ENCODE measurements at places on chromosomes 13 and 19.
A peak's percentile ranks its signal among the peaks of the same experiment; 100 is the strongest.

DNA sequence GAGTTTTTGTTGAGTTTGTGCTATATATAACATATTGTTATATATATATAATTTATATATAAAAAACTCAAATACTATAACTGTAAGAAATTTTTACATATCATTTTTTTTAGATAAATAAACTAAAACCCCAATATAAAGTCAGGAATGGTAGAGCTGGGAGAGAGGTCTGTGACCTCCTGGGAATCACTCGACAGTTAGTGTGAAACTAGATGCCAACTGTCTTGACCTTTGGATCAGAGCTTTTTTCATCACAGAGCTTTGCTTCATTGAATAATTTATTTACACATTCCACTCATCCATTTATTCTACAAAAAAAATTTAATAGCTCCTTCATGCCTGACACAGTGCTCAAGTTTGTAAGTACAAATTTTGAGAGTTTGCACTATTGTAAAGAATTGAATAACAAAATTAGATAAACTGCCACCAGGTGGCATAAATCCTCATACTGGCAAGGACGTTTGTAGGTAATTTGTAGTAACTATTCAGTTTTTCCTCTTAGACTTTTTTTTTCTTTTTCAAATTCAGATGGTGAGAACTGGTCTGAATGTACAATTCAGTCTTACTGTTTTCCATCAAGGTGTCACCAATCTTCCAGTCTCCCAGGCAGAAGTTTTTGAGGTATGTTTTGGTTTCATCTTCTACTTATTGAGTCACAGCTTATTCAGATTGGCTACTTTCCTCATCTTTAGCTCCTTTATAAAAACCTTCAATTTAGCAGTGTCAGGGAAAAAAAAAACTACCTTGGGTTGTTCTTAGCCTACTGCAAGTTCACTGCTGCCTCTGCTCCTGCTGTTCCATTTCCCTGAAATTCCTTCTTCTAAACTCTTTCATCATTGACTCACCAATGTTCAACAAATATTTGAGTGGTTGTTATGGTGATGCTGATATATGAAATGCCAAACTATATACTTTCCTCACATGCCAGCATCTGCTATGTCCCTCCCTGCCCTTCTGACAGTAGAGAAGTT lies 28.7 kb downstream of the LACC1 start:
- peak; percentile 15 for DNase-seq

DNA sequence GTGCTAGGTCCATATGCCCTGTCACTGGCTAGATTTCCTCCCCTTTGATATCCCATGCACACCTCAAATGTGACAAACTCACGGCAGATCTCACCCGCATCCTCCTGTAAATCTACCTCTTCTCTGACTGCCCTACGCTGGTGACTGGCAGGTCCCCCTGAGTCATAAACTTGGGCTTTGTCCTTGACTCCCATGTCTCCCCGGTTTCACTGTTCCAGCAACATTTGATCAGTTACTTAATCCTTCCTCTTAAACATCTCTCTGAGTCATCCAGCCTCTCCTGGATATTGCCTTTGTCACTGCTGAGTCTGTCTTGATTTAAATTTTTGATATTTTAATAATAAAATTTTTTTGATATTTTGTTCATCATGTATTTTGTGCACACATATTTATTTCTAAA lies 26.5 kb downstream of the FAM216B start:
- DNase-seq, result no peak

DNA sequence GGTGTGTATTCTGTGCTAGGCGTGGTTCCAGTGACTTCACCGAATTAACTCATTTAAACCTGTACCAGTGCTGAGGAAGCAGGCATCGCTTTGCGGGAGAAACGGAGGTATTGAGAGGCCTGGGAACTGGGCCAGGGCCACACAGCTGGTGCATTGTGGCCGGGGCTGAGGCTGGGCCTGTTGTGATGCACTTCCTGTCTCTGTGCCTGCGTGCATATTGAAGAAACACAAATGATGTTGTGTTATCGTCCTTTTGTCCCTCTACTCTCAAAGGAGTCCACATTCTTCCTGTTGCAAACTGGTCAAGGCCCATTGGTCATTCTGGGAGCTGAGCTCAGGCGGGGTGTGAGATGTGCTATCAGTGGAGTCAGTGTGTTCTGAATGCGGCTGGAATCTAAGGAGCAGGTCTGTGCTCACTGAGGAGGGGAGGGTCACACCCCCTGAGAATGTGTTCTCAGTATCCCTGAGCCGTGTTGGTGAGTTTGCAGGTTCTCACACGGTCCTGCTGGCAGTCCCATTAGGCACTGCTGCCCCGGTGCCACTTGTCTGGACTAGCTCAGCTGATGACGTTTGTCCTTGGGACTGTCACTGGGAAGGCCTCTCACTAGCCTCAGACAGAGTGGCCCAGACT lies 62.1 kb downstream of the ARHGEF7 start:
- DNase-seq, result no peak

DNA sequence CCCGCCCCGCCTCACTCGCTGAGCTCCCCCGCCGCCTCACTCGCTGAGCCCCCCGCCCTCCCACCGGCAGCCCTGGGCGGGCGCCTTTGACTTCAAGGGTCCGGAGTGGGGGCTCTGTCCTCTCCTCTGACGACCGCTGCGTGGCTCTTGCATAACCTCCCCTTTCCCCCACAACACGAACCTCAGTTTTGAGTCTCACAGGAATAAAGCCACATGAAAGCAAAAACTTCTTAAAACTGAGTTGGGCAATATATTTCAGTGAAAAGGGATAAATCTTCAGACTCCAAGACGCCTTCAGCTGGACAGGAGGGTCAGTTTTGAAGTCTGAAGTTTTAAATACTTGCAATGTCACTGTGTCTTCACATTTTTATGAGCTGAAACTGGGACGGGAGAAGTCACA lies 70.6 kb upstream of the C13orf46 start:
- DNase-seq, result no peak

DNA sequence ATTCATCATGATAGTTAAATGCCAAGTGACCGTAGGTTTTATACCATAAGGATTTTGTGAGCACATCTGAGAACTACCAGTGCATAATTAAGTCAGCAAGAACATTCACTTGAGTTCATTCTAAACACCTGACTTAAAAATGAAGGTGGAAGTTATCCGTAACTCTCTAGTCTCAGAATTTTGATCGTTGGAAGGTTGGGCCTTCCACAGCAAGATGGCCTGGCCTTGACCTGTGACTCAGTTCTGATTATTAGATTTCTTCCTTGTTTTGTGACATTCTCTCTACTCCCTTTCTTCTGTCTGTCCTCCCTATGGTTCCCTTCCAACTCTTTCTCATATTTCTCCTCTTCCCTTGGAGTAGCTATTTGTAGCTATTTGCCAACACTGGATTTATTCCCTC lies 20.0 kb upstream of the WDFY2 start:
- no peak for DNase-seq

DNA sequence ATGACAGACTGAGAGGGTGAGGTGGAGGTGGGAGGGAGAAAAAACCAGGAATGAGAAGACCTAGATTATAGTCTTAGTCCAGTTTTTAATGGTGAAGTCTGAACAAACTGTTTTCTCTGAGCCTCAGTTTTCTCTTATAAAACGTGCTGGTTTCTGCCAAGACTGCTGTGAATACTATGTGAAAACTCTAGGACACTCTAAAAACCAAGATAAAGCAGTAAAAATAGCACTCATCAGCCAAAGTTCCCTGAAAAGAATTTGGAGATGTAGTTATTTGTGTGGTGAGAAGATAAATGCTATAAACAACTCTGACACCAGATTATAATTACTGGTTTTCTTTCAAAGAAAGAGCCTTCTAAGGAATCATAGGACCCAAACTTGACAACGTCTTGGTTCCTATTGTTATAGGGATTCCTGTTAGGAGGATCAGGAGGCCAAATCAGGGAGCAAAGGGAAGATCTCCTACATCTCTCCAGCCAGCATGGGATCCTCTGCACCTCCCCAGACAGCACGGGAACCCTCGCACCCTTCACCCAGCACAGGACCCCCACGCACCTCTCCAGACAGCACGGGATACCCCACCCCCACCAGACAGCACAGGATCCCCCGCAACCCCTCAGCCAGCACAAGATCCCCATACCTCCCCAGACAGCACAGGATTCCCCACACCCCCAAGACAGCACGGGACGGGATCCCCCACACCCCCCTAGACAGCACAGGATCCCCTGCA lies 130.2 kb downstream of the MIPEP start:
- no peak for DNase-seq

DNA sequence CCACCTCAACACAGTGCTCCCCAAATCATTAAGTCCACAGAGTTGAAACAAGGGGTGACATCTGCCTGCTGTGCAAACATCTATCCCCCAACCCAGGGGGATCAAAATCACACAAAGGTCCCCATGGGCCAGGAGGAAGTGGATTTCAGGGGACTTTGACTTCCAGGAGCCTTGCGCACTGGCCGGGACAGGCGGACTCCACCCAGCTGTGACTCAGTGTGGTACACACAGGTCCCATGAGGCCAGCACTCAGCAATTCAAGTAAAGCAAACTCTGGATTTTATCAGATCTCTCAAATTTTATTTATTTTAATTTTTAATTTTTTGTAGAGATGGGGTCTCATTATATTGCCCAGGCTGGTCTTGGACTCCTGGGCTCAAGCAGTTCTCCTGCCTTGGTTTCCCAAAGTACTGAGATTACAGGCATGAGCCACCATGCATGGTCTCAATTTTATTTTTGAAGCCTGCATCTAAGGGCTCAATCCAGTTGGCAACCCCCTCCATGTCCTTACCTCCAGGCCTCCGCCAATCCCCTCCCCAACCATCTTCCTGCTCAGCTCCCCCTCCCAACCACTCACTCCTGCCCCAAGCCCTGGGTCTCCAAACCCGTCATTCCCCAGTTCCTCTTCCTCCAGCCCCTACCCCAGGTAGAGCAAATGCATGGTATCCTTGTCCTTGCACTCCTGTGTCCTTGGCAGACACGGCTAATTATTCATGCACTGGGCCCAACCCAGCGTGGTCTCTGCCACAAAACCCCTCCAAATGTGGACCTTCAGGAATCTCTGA lies 18.2 kb downstream of the ARHGAP33 start:
- DNase-seq, result no peak

- no peak for DNase-seq
Measured at GRCh38 chr13:110835721-110836604, 78.9 kb downstream of the ANKRD10 start.

DNA sequence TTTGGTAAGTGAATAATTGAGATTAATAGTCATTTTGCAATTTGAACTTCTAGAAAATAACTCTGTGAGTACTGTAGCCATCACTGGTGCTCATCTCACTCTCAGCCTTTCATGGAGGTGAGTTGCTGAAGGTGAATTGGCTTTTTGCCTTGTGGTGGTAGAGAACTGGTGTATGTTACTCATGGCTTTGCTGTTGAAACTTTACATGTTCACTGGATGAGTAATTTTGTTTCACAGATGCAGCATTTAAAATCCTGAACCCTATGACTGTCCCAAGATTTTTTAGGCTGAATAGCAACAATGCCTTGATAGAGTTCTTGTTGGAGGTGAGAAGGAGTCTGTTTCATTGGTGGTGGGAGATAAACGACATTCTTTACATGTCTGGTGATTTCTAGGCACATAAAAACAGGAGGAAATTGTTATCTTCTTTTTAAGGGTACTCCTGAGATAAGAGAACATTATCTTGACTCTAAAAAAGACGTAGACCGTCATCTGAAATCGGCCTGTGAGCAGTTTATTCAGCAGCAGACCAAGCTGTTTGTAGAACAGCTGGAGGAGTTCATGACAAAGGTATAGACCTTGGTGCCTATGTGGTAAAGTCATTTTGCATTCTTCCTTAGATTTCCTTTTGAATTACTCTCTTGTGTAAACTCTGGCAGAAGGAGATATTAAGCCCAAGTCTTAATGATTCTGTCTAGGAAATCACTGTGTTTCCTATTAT lies 53.9 kb downstream of the COG3 start:
- DNase-seq, result no peak

DNA sequence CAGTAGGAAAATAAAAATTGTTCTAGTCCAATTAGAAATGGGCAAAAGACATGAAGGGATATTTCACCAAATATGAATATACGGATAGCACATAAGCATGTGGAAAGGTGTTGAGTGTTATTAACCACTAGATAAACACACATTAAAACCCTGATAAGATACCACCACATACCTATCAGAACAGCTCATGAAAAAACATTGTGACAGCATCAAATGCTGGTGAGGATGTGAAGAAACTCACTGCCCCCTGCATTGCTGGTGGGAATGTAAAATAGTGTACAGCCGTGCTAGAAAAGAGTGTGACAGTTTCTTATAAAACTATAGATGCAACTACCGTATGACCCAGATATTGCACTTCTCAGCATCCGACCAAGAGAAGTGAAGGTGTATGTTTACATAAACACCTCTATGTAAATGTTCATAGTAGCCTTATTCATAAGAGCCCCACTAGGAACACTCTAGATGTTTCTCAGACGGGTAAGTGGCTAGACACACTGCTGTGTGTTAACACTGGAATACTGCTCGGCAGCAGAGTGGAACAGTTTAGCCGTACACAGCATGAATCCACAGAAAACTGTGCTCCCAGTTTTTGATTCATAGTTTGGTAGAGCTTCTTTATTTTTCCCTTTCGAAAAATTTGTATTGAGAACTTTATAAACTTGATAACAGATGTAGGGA lies 321.1 kb downstream of the MYO16 start:
- no peak for DNase-seq

GRCh38 chr13:22964245-22964966 lies 216.4 kb upstream of the SGCG start:
- DNase-seq, result no peak

DNA sequence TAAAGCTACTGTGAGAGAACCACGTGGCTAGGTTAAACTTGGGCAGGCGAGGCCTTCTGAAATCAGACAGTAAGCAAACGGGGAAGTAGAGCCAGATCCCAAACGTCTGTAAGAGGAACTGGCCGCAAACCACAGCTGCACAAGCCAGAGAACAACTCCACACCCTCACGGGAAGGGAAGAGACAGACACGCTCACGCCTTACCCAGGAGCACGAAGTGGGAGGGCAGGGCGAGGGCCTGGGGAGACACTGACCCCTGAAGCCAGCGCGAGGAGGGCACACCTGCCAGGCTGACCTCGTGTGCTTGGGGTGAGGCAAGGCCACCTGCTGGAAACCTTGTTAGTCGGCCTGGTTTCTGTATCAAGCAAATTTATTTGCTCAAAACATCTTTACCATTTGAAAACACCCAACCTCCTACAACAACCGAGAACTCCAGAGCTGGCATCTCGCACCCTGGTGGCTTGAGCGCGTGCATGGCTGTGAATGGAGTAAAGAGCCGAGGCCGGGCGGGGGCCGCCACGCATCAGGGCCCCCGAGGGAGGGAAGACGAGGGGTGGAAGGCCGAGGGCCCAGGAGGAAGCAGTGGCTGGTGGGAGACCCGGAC lies 7.3 kb downstream of the POLR2E start:
- no peak for DNase-seq

DNA sequence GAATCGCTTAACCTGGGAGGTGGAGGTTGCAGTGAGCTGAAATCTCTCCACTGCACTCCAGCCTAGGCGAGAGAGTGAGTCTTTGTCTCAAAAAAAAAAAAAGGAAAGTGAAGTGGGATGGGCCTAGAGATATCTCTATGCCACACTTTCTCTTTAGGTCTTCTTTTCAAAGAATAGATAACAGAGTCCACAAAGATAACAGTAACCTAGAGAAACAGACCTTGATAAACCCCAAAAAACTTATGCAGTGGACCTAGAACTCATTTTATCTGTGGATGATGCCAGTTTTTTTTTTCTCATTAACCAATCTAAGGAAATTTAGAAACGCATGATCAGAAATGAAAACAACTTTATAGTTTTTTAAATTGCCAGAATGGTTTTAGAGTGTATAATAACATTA lies 227.4 kb downstream of the LHFPL6 start:
- DNase-seq, result no peak

Data from HAP-1 (cell line).